Hematopoietic multipotent progenitor cell treated with erythropoietin and hydrocortisone succinate and interleukin-3 and kit ligand, for 8 days (in vitro differentiated cells): ENCODE measurements at places on chromosomes 1 and 21.
A peak's percentile ranks its signal among the peaks of the same experiment; 100 is the strongest.

DNA sequence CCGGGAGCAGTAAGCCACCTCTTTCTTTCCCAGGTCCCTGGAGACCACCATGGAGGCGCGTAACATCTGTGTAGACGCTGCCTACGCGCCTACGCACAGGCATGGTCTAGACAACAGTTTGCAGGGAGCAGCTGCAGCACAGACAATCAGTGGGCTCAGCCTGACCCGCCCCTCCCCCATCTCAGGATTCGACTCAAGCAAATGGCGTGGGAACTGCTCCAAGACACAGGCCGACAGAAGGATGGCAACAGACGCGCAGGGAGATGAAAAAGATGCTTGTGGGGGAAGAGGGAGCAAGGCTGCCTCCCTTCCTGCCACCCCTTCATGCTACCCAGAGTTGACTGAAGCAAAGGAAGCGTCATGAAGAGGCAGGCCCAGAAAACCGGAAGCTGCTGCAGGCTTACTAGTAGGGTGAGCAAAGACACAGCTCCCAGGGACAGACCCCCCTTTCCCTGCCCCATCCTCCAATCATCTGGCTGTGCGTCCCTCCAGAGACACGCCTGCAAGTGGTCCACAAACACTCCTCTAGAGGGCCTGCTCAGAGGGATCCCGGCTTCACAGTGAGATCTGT lies 19.5 kb downstream of the STK40 start:
- no peak for DNase-seq

DNA sequence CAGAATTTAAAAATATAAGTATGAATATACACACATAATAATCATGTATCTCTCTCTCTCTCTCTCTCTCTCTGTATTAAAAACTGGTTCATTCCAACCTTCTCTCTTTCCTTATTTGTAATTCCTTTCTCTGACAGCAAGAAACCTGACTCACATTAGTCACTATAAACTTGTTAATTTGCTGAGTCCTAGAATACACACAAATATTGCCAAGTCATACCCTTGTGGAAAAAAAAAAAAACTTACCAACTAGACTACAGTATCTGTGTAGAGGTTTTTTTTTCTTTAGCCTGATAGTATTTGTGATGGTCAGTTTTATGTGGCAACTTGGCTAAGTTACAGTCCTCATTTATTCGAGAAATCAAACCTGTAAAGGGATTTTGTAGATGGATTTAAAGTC lies 26.3 kb upstream of the NHLH2 start:
- DNase-seq: no peak

GRCh38 chr1:197911111-197911856 lies 5.9 kb upstream of the LHX9 start:
- DNase-seq: no peak

DNA sequence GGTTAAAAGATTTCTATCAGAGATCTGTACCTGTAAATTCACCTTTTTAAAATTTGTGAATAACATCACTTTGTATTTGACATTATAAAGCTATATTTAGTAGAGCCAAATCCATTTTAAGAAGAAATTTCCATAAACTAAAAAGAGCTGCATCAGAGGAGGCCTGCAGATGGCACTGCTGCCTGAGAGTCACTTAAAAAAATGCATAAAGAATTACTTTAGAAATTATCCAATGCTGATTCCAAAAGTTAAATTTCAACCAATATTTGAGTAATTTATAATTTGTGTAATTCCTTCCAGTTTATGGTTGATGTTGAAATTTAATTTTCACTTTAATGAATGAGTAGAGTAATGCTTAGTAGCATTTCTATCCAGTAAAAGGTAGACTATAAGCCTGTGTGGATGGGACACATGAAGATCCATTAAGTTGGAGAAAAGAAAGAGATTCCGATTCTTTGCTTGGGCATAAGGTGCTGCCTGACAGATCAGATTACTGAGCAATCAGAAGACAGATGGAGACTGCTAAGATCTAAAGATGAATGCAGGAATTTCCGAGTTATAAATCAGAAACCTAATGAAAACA lies 20.7 kb upstream of the RPE65 start:
- peak; percentile 31 for DNase-seq

GRCh38 chr21:43351501-43352153 lies 75.3 kb downstream of the SIK1 start:
- DNase-seq: no peak

DNA sequence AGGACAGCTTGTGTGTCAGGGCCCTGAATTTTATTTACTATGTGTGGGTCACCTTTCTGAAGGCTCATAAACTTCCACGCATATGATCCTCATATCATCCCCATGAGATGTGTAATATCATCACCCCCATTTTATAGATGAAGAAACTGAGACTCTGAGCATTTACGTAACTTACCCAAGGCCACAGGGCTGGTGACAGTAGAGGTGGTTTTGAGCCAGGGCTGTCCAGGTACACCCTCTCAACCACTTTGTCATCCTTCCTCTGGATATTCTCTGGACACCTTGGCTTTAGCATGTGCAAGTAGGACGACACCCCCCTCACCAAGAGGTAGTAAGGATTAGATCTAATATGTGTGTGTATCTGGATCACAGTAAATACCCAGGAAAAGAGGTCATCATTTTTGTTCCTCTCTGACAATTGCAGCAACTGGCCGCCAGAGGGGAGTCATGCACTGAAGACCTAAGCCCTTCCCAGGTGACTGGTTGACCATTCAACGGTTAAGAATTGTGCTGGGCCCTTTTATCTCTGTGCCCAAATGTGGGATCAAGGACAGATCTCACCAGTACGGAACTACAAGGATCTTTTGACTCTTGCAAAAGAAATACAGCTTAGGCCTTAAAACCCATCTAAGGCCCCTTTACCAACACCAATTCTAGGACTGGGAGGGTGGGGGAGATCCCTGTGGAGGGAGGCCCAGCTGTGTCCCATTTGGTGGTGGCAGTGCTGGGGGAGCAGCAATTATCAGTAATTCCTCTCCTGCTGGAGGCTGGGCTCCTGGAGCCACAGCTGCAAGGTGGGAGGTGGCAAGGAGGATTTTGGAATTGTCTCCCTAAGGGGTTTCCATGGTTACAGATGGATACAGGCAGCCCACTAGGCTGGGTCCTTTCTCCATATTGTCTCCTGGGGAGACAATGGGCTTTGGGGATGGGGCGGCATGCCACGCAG lies 13.7 kb upstream of the E2F2 start:
- peak; percentile 78 for DNase-seq

- DNase-seq: peak; percentile 82
Measured at GRCh38 chr1:33055210-33056008, 18.7 kb upstream of the AK2 start.

- DNase-seq: no peak
Measured at GRCh38 chr1:23478896-23479665, 4.9 kb downstream of the ASAP3 start.

GRCh38 chr1:82462366-82462765 lies 661.6 kb downstream of the ADGRL2 start:
- no peak for DNase-seq

DNA sequence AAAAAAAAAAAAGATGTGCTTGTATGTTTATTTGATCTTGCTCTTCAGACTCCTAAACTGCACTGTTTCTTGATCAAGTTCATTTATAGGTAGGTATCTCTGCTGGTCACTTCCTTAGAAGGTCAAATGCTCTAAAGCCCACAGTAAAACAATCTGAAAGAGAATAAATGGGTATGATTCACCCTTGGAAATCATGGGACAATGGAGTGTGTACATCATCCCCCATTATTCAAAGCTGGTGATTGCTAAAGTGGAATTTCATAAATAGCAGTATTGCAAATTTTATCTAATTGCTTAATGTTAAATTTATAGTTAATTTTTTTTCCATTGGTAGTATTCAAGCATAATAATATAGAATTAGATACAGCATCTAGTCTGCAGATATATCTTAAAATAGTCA lies 53.4 kb downstream of the MIER1 start:
- DNase-seq: no peak

DNA sequence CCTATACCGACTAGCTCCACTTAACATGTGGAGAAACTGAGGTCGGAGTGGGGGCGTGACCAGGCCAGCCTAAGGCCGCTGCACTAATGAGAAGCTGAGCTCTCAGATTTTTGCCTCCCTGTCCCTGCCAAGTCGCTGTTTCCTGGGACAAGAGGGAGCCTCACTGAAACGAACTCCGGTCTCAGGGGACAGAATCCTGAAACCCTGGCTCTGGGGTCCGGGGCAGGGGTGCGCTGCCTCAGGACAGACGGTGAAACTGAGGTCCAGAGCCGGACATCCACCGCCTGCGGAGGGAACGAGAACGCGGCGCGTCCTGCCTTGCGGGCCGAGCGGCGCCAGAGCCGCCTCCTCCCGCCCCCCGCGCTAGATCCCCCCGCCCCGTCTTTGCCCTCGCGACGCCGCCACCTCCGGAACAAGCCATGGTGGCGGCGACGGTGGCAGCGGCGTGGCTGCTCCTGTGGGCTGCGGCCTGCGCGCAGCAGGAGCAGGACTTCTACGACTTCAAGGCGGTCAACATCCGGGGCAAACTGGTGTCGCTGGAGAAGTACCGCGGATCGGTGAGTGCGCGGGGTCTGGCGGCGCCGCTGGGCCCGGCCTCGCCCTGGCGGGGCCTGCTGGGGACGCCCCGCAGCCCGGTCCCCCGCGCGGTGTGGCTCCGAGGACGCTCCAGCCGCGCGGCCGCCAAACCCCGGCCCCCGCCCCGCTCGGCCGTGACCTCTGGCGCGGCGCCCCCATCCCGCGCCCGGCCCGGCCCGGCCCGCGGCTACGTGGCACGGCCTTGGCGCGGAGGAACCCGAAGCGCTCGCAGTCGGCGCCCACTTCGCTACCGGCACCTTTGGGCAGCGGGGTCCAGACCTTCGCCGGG lies at the start of gene GPX7:
TSS of gene GPX7 (plus strand) at position 381 of the 865 bp plus-strand sequence. CDS start at position 420, 39 bp downstream.
- DNase-seq: no peak

GRCh38 chr1:8497210-8497819 lies 179.4 kb downstream of the SLC45A1 start:
- DNase-seq: no peak

DNA sequence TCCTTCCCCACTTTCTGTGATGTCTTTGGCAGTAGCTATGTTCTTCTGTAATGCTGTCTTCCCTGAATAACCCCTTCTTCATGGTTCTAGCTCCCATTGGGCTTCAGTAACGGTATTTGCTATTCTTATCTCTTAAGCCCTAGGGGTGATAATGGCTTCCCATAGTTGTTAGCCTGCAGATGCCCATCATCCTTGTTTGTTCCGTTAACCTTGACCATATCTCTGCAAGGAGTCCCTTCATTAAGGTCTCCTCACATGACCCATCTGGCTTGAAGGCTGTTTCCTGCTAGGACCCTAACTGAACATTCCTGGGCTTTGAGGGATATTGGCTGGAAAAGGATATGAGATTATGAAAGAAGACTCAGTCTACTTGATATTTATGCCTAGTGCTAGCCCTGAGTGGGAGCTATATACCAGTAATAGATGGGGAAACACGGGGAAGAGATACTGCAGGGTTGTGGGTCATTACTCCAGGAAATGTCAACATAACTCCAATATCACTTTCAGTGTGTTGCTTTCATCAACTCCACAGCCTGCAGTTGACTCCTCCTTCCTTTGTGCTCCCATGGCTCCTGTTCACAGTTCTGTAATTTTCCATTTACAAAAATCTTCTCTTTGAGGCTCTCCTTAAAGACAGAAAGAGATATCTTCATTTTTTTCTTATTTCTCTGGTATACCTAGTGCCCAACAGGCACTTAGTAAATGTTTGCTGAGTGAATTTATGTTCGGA lies 2.5 kb downstream of the MR1 start:
- no peak for DNase-seq

GRCh38 chr1:1599030-1599934 lies 653 bp downstream of the FNDC10 start:
- peak; percentile 27 for DNase-seq

- DNase-seq: no peak
Measured at GRCh38 chr1:20730690-20731056, 1.8 kb downstream of the SH2D5 start.

DNA sequence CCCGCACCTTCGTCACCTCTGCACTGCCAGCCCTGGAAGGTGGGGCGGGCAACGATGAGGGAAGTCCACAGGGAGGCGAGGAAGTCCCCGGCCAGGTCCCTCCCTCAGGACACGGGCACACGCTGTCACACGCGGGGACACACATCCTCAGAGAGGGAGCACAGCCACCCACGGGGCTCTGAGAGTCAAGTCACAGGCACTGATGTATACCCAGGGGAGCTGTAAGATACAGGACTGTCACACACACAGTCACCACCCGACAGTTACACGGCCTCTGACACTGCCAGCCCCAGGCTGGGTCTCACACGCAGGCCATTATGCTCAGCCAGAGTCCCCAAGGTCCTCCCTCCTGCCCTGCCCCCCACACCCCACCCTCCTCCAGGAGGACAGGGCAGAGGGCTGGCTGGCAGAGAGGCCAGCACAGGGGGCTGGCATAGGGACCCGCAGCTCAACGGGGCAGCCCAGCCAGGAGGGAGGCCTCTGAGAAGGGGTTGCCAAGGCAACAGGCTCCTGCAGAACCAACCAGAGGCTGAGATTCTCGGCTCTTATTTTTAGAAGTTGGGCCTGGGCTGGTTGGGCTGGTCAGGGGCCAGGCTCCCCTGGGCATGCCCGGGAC lies 17.7 kb upstream of the ADGRB2 start:
- DNase-seq: no peak

GRCh38 chr1:168583571-168583970 lies 7.2 kb downstream of the XCL1 start:
- DNase-seq: no peak

GRCh38 chr21:44271558-44272283 lies 10.0 kb upstream of the DNMT3L start:
- no peak for DNase-seq

DNA sequence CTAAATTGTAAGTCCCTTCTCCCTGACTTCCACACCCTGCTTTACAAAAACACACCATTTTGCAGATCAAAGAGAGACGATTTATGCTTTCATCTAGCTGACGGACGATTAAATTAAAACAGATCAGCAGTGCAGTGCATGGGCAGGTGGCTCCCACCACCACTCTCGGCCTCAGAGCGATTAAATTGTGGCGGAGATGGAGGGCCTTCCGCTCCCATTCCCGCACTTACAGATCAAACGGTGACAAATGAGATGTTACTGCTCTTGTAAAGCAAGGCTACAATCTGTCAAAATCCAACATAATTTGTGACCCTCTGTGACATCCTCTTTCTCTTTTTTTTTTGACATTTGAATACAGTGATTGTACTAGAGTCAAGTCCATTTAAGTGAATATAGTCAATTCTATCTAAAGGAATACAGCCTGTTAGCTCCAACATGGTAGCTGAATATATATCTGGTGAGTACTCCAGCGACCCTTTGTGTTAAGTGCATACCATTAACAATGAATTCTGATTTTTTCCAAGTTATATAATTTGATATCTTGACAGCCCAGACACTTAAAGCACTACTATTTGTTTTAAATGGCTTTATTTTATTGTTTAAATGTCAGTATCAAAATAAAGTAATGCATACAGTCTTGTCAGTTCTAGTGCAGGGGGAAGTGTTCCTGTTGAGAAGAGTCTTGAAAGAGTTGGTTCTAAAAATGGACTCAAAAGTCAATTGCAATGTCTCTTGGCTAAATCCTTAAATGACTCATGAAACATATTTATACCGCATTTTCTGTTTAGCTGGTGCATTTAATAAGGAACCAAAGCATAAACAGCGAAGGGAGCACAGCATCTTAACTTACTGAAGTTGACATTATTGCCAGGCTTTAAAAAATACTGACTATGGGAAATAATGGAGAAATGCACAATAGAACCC lies 109.0 kb downstream of the ESRRG start:
- no peak for DNase-seq

- no peak for DNase-seq
Measured at GRCh38 chr1:7898962-7899361, 41.7 kb downstream of the TNFRSF9 start.

GRCh38 chr1:171898941-171899340 lies 57.6 kb downstream of the DNM3 start:
- DNase-seq: no peak

GRCh38 chr1:23561076-23561812 lies 1.9 kb upstream of the ID3 start:
- no peak for DNase-seq

GRCh38 chr21:26840912-26841311 lies 4.3 kb downstream of the ADAMTS1 start:
- no peak for DNase-seq
